Activated CD8-positive, alpha-beta memory T cell treated with anti-CD3 and anti-CD28 coated beads, Interleukin-2, amount 10 ng/mL, durations not matched to agents 7 days and 5 days (primary cell): ENCODE measurements at places on chromosomes 16 and 17. TPM values are rescaled to one million over a fixed set of nuclear protein-coding genes. Genes with fewer than 3 reads are reported as not detected.

Gene KRTAP9-1
- total RNA-seq, result not detected

DNA sequence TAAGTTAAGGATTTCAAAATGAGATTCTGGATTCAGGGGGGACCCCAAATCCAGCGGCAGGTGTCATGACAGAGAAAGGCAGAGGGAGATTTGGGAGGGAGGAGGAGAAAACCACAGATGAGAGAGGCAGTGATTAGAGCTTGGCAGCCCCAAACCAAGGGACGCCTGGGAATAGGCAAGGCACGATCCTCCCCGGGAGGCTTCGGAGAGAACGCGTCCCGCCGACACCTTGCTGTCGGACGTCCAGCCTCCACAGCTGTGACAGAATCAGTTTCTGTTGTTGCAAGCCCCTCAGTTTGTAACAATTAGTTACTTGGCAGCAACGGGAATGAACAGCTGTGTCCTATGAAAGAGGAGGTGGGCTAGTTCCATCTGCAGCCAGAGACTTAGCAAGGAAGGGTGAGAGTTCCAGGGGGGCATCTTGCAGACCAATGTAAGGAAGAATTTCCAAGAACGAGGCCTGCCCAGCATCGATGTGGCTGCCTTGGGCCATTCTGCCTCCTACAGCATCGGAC lies 110.7 kb upstream of the SDK2 start:
- no peak overlapping the region for H3K4me3 ChIP-seq
- H3K27ac ChIP-seq, result no peak overlapping the region
- no peak for DNase-seq
- H3K4me1 ChIP-seq, result no peaks in the 10 kb centered on the region
- H3K27me3 ChIP-seq, result no peaks in the 10 kb centered on the region

DNA sequence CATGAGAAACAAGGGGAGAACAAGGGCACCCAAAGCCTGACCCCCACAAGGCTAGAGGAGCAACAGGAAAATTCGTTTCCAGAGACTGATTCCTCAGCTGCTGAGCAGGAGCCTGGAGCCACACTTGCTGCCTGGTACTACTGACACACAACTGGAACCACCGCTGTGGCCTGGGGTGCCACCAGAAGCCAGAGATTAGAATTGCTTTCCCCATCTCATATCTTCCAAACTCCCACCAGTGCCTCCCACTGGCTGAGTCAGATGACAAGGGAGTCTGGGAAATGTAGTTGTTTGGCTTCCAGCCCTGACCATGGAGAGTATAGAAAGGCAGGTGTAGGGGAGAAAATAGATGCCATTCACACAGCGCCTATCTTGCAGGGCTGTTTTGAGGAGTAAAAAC lies 4.1 kb upstream of the TMEM11 start:
- H3K4me3 ChIP-seq, result no peak overlapping the region
- DNase-seq, result no peak
- H3K4me1 ChIP-seq, result peaks cover 29% of the 10 kb centered on the region
- no peak overlapping the region for H3K27ac ChIP-seq

Gene MRPL10
- 64.9 TPM for total RNA-seq
